ENCODE measurements at places on chromosomes 6 and 20.

DNA sequence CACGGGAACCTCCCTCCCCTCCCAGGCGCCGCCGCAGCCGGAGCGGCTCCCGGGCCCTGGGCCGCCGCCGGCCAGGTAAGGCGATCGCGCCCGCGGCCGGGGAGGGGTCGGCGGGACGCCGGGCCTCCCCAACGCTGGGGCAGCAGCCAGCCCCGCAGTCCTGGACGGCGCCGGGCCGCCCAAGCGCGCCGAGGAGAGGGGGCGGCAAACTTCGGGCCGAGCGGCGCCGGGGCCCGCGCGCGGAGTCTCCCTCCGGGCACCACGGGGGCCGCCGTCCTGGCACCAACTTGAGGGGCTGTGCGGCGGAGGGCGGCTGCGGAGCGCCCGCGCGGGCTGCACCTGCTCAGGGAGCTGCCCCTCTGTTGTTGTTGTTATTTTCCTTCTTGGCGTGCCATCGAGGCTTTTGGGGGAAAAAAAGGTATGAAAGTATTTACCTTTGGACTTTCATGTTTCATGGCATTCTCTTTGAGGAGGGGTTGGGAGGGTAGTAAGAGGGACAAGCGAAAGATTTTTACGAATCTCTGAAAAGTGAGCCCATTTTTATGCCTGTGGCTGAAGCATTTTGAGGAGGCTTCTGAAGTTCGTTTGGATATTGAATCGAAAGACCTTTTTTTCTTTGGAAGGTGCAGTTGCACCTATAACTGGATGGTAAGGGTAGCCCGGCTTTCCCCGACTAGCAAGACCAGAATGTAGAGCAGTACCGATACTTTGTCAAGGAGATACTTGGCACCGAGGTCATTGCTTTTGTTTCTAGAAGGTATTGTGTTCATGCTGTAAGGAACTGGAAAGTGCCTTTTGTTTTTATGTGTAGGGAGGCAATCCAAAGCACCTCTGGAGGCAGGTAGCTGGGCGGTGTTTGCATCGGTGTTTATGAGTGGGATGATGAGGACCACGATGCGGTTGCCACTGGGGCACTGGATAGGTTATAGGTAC, at the start of gene RNF182:
Gene RNF182, plus strand, starts transcription at position 4 of the 933 bp plus-strand sequence. CDS start 52,168 bp downstream, outside the sequence.
- H3K27ac ChIP-seq = no peak within 1 kb of the TSS
- no peaks in the 10 kb centered on the region for H3K4me1 ChIP-seq
- peak within 1 kb of the TSS; percentile 53 for H3K4me3 ChIP-seq
- peaks cover 10% of the 10 kb centered on the region for H3K27me3 ChIP-seq
- DNase-seq = no peak
- no peaks in the 10 kb centered on the region for H3K36me3 ChIP-seq

DNA sequence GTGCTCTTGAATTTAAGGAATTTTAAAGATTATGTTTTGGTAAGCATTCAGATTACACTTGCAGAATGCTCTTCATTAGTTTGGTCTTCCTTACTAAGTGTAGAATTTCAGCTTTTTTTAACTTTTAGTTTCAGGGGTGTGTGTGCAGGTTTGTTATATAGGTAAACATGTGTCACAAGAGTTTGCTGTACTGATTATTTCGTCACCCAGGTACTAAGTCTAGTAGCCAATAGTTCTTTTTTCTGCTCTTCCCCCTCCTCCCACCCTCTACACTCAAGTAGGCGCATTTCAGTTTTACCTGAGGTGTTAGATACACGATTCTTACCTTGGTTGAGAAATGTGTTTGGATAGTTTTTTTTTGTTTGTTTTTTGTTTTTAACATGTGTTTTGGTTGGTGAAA, 68.3 kb downstream of the AFG1L start:
- H3K27ac ChIP-seq = no peak overlapping the region
- no peaks in the 10 kb centered on the region for H3K36me3 ChIP-seq
- H3K4me1 ChIP-seq = no peaks in the 10 kb centered on the region
- H3K27me3 ChIP-seq = no peaks in the 10 kb centered on the region
- no peak for DNase-seq

DNA sequence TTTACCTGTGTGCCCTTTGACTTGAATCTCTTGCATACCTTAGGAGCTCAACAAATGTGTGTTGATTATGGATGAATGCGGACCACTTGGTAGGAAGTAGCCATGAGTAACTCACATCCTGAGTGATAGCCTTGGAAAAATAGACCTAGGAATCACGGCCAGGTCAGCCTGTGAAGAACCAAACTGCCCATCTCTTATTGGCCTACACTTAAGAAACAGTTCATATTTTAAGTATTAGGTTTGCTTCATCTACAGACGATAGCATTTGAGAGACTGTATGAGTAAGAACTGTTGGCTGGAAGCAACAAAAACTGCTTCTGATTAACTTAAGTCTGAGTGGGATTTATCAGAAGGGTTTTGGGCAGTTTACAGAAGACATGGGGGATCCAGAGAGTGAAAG, 320.1 kb upstream of the PRND start:
- no peak overlapping the region for H3K4me3 ChIP-seq
- no peak for DNase-seq
- no peaks in the 10 kb centered on the region for H3K4me1 ChIP-seq

GRCh38 chr6:62746968-62747367, 460.9 kb upstream of the KHDRBS2 start:
- no peak for DNase-seq
- no peak overlapping the region for H3K4me3 ChIP-seq

- no peak overlapping the region for H3K4me3 ChIP-seq
- no peaks in the 10 kb centered on the region for H3K4me1 ChIP-seq
- no peak for DNase-seq
- H3K27me3 ChIP-seq = peaks cover 9% of the 10 kb centered on the region
- no peak overlapping the region for H3K27ac ChIP-seq
Measured at GRCh38 chr20:50218987-50219435, 28.4 kb downstream of the CEBPB start.

- H3K36me3 ChIP-seq = no peaks in the 10 kb centered on the region
- no peaks in the 10 kb centered on the region for H3K27me3 ChIP-seq
- no peak overlapping the region for H3K27ac ChIP-seq
- no peak for DNase-seq
Measured at GRCh38 chr6:40923880-40924279, 115.1 kb downstream of the UNC5CL start.

GRCh38 chr20:45538209-45538799, 978 bp downstream of the WFDC6 start:
- H3K36me3 ChIP-seq = no peaks in the 10 kb centered on the region
- no peak overlapping the region for H3K4me3 ChIP-seq
- no peaks in the 10 kb centered on the region for H3K27me3 ChIP-seq
- no peaks in the 10 kb centered on the region for H3K4me1 ChIP-seq
- no peak for DNase-seq

DNA sequence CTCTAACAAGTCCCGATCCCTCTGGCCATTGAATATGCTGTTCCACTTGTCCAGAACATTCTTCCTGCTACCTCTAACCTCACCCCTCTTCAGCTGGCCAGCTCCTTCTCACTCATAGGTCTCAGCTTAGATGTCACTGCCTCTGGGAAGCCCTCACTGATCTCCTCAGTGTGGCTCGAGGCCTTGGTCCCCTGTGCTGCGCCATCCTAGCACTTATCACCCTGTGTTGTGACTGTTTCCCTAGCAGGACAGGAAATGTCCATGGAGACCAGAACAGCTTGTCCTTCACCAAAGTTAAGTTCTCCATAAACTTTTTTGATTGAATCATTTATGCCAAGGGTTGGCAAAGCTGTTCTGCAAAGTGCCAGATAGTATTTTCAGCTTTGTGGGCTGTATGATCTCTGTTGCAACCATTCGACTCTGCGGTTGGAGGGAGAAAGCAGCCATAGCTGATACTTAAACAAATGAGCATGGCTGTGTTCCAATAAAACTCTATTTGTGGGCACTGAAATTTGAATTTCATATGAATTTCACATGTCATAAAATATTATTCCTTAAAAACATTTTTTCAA, 6.5 kb upstream of the BNIP5 start:
- no peak for DNase-seq
- no peak overlapping the region for H3K4me3 ChIP-seq
- H3K27ac ChIP-seq = no peak overlapping the region
- peaks cover 5% of the 10 kb centered on the region for H3K4me1 ChIP-seq
- no peaks in the 10 kb centered on the region for H3K27me3 ChIP-seq

- no peaks in the 10 kb centered on the region for H3K36me3 ChIP-seq
- no peak overlapping the region for H3K4me3 ChIP-seq
- no peaks in the 10 kb centered on the region for H3K27me3 ChIP-seq
- H3K27ac ChIP-seq = no peak overlapping the region
Measured at GRCh38 chr6:168081858-168082546, 3.0 kb upstream of the FRMD1 start.

DNA sequence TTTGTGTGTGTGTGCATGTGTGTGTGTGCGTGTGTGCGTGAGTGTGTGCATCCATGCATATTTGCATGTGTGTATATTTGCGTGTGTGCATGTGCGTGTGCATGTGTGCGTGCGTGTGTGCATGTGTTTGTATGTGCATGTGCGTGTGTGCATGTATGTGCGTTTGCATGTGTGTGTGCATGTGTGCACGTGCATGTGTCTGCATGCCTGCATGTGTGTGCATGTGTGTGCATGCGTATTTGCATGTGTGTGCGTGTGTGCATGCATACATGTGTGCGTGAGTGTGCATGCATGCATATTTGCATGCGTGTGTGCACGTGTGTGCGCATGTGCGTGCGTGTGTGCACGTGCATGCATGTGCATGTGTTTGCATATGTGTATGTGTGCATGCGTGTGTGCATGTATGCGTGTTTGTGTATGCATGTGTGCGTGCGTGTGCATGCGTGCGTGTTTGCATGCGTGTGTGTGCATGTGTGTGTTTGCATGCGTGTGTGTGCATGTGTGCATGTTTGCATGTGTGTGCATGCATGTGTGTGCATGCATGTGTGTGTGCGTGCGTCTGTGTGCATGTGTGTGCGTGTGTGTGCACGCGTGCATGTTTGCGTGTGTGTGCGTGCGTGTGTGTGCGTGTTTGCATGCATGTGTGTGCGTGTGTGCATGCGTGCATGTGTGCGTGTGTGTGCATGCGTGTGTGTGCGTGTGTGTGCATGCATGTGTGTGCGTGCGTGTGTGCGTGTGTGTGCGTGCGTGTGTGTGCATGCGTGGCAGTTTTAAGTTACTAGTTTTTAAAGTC, 57.7 kb upstream of the SMOC2 start:
- no peak for DNase-seq
- no peak overlapping the region for H3K4me3 ChIP-seq
- H3K27me3 ChIP-seq = no peaks in the 10 kb centered on the region
- H3K4me1 ChIP-seq = no peaks in the 10 kb centered on the region
- H3K27ac ChIP-seq = no peak overlapping the region

GRCh38 chr20:48725555-48725991, 102.2 kb downstream of the PREX1 start:
- DNase-seq = no peak
- H3K4me1 ChIP-seq = no peaks in the 10 kb centered on the region
- no peak overlapping the region for H3K4me3 ChIP-seq
- no peaks in the 10 kb centered on the region for H3K36me3 ChIP-seq
